ENCODE measurements at places on chromosomes 2 and 18.

- no peak for DNase-seq
These were observed 320.4 kb upstream of the REV1 start for GRCh38 chr2:99810225-99810624.

- no peak for DNase-seq
These were observed 11.7 kb upstream of the CYP26B1 start for GRCh38 chr2:72159211-72159993.

GRCh38 chr2:221486106-221486505 is 86.0 kb downstream of the EPHA4 start:
- DNase-seq = no peak

- peak; percentile 67 for DNase-seq
These were observed 210.9 kb downstream of the DYM start for GRCh38 chr18:49249521-49249920.

DNA sequence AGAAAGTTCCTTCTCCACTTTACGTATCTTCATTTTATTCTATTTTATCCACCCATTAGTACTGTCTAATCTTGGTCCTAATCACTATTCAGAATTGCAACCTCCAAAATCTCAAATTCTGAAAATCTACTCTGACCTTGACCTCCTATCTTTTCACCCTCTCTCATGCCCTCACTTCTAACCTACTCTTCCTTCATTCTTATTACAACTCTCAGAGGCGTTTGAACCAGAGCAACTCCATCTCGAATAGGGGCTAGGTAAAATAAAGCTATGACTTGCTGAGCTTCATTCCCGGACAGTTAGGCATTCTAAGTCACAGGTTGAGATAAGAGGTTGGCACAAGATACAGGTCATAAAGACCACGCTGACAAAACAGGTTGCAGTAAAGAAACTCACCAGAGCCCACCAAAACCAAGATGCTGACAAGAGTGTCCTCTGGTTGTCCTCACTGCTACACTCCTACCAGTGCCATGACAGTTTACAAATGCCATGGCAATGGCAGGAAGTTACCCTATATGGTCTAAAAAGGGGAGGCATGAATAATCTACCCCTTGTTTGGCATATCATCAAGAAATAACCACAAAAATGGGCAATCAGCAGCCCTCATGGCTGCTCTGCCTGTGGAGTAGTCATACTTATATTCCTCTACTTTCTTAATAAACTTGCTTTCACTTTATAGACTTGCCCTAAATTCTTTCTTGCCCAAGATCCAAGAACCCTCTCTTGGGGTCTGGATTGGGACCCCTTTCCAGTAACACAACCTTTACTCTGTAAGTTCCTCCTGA is 11.4 kb downstream of the CCDC88A start:
- no peak for DNase-seq

GRCh38 chr2:206452750-206453149 is 9.4 kb downstream of the ADAM23 start:
- no peak for DNase-seq

GRCh38 chr2:130728007-130728454 is 839 bp upstream of the GPR148 start:
- DNase-seq = no peak

- DNase-seq = no peak
These were observed 89.7 kb upstream of the TTC39C start for GRCh38 chr18:23924813-23925212.

- no peak for DNase-seq
These were observed 35.0 kb downstream of the YES1 start for GRCh38 chr18:777021-777420.

- DNase-seq = no peak
These were observed 1.1 kb downstream of the MREG start for GRCh38 chr2:216012133-216012829.

DNA sequence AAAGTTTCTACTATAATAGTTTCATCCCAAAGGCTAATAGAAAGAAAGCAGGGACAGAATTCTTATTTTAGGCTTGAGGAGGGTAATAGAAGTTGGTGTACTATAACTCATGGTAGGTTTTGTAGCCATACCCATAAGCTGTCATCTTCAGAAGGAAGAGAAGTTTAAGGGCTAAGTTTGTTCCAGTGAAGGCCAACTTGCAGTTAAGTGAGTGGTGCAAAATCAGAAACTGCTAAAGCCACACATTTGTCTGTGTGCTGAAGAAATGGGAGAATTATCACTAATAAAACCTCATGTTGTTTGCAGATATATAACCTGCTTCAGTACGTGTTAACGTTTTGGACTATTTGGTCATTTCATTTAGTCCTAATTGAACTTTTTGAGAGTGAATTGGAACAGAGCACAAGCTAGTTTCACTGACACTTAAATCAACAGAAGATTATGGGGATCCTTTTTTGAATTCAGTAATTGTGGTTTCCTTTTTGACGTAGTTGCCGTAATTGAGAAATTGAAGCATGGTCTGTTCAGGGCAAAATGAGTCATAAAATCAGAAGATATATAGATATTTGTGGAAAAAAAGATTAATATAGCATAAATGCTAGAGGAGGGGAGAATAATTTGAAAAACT is 69.1 kb downstream of the PHLPP1 start:
- DNase-seq = no peak

DNA sequence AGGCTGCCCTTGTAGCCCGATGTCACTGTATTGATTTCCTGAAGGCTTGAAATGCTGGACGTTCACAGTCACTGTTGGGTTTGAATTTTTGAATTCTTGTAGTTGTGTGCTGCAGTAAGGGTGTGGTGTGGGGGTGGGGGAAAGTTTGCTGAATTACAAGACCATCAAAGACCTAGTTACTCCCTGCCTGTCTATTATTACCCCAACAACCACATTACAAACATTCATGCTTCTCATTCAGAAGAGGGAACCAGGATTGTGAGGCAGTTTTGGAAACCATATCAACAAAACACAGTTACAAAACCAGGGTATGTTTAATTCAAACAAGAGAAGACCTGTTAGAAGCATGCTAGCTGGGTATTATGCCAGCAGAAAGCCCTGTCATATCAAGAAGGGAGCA is 85.8 kb downstream of the CLHC1 start:
- DNase-seq = no peak

DNA sequence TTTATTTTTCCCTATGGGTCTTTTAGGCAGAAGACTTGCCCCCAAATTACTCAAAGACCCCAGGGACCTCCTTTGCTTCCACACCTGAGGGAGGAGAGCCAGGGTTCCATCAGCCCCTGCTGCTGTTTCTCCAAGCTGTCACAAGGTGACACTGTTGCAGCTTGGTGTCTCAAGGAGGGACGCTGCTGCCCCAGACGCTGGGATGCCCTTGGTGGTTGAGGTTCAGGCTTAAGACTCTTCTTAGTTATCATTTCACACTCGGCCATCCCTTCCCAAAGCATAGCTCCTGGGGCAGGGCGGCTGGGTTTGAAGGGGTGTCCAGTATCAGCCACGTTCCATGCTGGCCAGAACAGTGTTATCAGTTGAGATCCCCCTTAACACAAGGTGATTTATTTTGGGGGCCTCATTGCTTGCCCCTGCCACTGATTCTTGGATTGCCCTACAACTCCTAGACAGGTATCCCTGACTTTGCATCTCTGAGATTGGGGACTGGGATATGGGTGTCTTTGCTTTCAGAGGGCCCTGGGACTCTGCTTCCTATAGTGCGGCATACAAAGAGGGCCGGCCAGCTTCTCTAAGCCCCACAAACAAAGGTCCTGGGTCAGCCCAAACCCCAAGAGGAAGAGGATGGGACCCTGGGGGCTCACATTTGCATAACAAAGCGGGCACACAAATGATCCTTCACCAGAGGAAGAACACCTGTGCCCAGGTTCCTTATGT is 22.7 kb downstream of the GPR55 start:
- DNase-seq = peak; percentile 10

DNA sequence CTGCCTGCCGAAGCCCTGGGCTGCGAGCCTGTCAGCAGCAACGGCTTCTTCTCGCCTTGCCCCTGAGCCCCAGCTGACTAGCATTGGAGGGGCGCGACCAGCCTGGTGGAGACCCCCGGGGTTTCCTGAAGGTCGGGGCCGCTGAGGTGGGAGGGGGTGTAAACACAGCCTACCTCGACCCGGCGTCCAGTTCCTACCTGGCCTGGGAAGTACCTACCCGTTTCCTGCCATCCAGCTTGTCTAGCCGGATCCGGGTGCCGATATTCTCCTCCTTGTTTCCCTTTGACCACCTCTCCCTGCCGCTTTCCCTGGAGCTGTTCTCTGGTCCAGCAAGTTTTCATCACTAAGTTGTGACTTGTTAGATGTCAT is 511 bp downstream of the MOB4 start:
- no peak for DNase-seq

DNA sequence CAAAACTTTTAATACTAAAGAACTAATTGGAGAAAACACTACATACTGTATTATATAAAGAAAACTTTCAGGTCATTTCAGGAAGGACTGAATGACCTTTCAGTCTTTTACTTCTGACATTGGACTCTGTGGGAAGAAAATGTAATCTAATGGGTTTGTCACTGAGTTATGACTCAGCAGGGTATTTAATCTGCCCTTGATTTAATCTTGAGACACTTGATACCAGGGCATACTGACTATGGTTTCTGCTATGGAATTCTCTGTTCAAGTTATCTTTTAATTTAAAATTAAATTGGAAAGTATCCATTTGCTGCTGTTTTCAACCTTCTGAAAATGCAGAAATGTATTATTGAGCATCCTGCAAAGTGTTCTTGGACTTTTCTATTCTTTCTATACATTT is 354.2 kb upstream of the GALNT5 start:
- no peak for DNase-seq

DNA sequence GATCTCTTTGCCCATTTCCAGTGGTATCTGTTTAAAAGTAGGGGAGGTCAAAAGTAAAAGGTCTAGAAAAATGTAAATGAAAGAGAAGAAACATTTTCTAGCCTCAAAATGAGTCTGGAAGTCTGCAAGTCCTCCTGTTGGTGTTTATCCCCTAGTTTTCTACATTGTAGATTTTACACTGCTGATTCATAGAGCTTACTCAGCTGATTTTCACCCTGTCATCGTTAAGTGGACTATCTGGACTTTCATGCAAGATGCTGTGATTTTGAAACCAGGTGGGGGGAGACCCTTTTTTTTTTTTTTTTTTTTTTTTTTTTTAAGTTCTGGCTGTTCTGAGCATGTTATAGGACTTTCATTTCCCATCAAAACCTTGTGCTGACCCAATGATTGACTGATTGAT is 10.3 kb downstream of the HOXD3 start:
- no peak for DNase-seq

DNA sequence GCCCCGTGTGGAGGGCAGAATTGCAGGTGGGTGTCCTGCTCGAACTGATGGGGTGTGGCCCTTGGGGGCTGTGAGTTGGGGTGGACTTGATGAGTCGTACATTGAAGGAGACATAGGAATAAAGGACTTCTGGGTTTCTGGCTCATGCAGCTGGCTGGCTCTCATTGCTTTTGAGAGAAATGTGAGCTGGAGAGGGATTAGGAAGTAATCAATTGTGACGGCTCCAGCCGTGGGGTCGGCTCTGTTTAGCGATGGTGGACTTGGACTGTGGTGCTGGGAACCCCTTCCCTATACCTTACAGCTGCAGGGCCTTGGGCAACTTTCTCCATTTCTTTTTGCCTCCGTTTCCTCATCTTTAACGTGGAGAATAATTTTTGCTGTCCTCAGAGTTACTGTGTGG is 9.2 kb downstream of the IMPA2 start:
- no peak for DNase-seq

- no peak for DNase-seq
These were observed 245.9 kb upstream of the RAB6C start for GRCh38 chr2:129733579-129733978.

DNA sequence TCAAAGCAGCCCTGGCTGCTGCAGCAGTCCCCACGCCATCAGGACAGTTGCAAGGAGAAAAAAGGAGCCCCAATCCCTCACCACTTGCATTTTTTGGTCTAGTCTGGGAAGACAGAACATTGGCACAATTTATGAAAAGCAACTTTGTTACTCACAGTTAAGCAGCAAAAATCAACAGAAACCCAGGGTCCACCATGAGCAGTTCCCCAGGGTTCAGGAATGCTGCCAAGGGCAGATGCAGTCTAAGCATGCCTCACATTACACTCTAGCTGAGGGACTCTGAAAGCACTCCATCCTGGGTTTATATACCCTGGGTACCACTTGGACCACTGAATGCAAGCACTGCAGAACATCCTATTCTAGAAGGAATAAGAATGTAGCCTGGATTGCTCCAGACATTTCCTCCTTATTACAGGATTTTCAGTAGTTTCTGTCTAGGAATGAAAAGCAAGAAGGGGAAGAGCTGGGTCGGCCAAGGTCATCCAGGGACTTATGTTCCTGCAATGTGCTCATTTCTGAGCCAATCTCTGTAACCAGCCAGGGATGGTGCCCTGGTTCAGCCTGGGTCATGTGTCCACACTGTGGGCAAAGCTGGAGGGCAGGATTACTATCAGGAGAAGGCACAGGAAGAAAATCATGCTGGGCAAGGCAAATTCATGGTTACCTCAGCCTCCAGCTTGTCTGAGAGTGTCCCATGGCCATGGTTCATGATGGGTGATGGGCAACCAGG is 19.5 kb upstream of the TMEM163 start:
- no peak for DNase-seq

DNA sequence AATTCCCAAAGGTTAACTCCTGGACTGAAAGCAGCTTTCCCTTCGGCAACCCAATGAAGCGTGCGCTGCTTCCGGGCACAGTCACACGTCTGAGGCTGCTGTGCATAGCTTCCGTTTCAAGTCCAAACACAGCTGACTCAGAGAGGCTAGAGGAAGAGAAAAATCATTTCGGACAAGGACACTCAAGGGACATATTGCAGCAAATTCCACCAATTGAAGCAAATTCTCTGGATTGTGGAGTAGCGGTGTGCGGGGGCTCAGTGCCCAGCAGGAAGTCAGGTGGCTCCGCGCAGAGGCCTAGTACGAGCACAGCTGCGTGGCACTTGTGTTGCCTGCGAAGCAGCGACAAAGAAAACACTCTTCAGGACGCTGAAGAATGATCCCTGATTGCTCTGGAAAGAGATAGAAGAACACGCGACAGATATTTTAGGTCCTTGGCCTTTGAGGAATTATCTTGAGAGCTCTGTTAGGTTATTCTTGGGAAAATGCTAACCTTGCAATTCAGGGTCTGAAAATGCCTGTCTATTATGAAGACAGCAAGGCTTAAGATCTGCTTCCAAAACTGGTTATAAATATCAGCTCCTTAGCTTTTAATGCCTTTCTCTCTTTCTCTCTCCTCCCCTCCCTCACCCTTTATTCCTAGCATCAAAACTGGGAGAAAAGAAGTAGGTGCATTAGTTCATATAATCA is 352.6 kb upstream of the DLGAP1 start:
- no peak for DNase-seq

DNA sequence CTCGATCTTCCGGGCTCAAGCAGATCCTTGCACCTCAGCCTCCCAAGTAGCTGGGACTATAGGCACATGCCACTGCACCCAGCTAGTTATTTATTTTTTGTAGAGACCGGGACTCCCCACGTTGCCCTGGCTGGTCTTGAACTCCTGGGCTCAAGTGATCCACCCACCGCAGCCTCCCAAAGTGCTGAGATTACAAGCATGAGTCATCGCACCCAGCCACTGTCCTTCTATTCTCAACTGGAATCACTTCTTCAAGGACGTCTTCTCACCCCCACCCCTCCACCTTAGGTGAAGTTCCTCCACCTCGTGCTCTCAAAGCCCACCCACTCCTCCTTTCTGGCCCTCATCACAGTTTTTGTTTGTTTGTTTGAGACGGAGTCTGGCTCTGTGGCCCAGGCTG is 54.0 kb upstream of the REL start:
- no peak for DNase-seq

- no peak for DNase-seq
These were observed 106.0 kb downstream of the UBR3 start for GRCh38 chr2:169933124-169933711.
